ENCODE measurements at places on chromosomes 1 and 21. TPM values are rescaled to one million over a fixed set of nuclear protein-coding genes. Genes with fewer than 3 reads are reported as not detected.
A peak's percentile ranks its signal among the peaks of the same experiment; 100 is the strongest.

- DNase-seq = peak; percentile 49
Measured at GRCh38 chr1:207495801-207496792, at the start of gene CR1. CR1 (plus strand) TSS chr1:207496157; CDS start chr1:207496268, 111 bp downstream.

- DNase-seq = peak; percentile 19
Measured at GRCh38 chr1:207713529-207713928, 38.3 kb upstream of the CD46 start.

DNA sequence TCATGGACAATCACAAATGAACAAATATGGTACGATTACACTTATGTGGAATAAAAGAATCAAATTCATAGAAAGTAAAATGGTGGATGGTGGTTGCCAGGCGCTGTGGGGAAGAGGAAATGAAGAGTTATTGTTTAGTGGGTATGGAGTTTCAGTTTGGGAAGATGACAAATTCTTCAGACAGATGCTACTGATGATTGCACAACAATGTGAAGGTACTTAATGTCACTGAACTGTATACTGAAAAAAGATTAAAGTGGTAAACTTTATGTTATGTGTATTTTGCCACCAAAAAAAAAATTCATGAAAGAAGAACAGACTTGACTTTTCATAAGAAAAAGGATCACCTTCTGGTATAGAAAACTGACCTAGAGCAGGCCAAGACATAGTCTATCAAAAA is 745.6 kb upstream of the CXADR start:
- no peak for DNase-seq

DNA sequence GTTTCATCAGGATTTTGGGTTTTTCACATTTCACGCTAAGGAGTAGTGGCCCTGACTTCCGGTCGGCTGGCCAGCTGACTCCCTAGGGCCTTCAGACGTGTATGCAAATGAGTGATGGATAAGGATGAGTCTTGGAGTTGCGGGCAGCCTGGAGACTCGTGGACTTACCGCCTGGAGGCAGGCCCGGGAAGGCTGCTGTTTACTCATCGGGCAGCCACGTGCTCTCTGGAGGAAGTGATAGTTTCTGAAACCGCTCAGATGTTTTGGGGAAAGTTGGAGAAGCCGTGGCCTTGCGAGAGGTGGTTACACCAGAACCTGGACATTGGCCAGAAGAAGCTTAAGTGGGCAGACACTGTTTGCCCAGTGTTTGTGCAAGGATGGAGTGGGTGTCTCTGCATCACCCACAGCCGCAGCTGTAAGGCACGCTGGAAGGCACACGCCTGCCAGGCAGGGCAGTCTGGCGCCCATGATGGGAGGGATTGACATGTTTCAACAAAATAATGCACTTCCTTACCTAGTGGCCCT is 23.1 kb upstream of the TNFRSF1B start:
- DNase-seq = peak; percentile 51

- no peak for DNase-seq
Measured at GRCh38 chr1:206067486-206068227, 14.7 kb downstream of the RHEX start.

DNA sequence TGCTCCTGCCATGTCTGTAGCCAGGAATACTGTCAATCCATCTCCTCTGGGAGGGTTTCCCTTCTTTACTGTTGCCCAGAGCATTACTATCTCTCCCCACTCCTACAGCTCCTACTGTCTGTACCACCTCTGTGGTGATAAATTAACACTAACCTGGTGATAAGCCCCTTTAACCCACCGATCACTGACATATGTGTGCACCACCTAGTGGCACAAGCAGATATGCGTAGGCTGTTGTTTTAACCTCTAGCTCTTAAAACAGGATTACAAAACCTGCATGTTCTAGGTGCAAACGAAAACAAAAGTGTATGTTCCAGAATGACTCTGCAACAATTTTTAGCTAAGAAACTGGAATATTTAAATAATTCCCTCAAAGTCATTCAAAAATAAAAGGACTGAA is 93.9 kb upstream of the BEND5 start:
- peak; percentile 20 for DNase-seq

DNA sequence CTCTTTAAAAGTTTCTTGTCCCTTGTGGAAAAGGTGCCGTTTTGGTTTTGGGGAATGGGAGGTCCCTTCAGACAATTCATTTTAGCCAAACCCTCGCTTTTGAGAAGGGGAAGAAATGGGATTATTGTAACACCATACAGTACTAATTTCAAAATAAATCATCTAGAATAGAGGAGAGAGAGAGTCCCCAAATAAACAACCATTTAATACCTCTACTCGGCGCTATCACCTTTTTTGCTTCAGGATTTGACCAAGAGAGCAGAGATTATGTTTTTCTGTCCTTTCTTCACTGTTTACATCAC is 770 bp upstream of the RC3H1 start:
- DNase-seq = no peak

GRCh38 chr1:53918343-53918742 is 24.4 kb downstream of the DIO1 start:
- no peak for DNase-seq

- peak; percentile 25 for DNase-seq
Measured at GRCh38 chr1:8986814-8987190, 39.4 kb downstream of the SLC2A7 start.

- DNase-seq = peak; percentile 72
Measured at GRCh38 chr1:58768971-58769808, 14.7 kb downstream of the JUN start.

DNA sequence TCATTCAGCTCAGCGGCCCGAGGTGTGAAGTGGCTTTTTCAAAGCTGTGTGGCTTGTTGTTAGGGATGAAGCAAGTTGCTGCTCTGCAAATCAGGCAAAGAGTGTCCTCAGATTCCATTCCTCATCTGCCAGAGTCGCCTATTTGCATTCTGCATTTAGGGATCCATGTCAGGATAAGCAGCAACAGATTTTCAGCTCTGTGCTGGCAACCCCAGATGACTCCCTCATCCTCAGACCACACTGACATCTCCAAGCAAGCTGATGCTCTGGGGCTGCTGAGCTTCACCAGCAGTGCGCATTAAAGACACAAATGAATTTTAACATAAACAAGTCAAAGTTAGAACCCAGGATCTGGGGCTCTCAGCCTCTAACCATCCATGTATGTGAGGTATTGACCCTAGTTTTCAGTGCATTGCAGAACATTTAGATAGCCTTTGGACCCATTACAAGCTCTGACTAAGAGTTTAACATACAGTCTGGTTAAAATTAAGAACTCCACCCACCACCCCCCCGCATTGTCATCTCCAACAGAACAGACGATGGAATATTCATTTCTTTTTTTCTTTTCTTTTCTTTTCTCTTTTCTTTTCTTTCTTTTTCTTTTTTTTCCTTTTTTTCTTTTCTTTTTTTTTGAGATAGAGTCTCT is 10.9 kb downstream of the CFAP107 start:
- no peak for DNase-seq

DNA sequence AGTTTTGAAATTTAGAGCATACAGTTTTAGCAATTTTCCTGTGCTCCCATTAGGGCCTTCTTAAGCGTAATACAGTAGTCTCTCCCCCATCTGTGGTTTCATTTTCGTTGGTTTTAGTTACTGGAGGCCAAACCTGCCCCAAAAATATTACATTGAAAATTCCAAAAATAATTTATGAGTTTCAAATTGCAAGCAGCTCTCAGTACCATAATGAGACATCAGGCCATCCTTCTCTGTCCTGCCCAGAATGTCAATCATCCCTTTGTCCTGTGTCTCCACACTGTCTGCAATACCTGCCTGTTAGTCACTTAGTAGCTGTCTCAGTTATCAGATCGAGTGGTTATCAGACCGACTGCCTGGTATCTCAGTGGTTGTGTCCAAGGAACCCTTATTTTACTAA is 45.4 kb downstream of the ADSS2 start:
- DNase-seq = no peak

- no peak for DNase-seq
Measured at GRCh38 chr1:167750641-167751040, 28.9 kb downstream of the MPZL1 start.

GRCh38 chr1:182664296-182664695 is 20.1 kb downstream of the RGS8 start:
- DNase-seq = no peak

Gene OR2L3
- total RNA-seq = not detected

Gene CSF3R
- total RNA-seq = 0.41 TPM

Gene NEGR1
- total RNA-seq = not detected

Gene FCGR3B
- total RNA-seq = not detected

Gene RGSL1
- total RNA-seq = not detected

Gene CELA3B
- not detected for total RNA-seq

Measured in activated CD4-positive, alpha-beta T cell treated with anti-CD3 and anti-CD28 coated beads for 36 hours (primary cell).